ENCODE measurements at places on chromosomes 1 and 21. TPM values are rescaled to one million over a fixed set of nuclear protein-coding genes. Genes with fewer than 3 reads are reported as not detected.

- no peak for DNase-seq
These were observed 607.2 kb upstream of the PLXNA2 start for GRCh38 chr1:208851366-208851765.

- peak; percentile 49 for DNase-seq
These were observed 39.2 kb downstream of the EIF2B3 start for GRCh38 chr1:44947063-44947773.

GRCh38 chr1:44652445-44653106, 21.7 kb downstream of the TMEM53 start:
- peak; percentile 91 for DNase-seq

- no peak for DNase-seq
These were observed 90.2 kb upstream of the LPGAT1 start for GRCh38 chr1:211920602-211921226.

Gene C1orf116
- 0.06 TPM for total RNA-seq
